Tibial nerve (tissue), 4 donors: ENCODE measurements at places on chromosomes 16 and 17. TPM values are rescaled to one million over a fixed set of nuclear protein-coding genes. Genes with fewer than 3 reads are reported as not detected.

Gene DPEP3
- not detected for total RNA-seq

Gene NRN1L
- 2.7 TPM for total RNA-seq

Gene UNC13D
- 14.7 TPM for total RNA-seq

Gene ABCC12
- not detected for total RNA-seq

Gene TBC1D3I
- total RNA-seq = 2.7 TPM

Gene IFT20
- 49.0 TPM for total RNA-seq

GRCh38 chr17:418421-418751 is 65.8 kb upstream of the RPH3AL start:
- no peaks in the 10 kb centered on the region for H3K4me1 ChIP-seq
- no peaks in the 10 kb centered on the region for H3K27me3 ChIP-seq
- DNase-seq = no peak
- no peak overlapping the region for H3K4me3 ChIP-seq

- no peak for DNase-seq
- H3K36me3 ChIP-seq = no peaks in the 10 kb centered on the region
- H3K4me1 ChIP-seq = no peaks in the 10 kb centered on the region
- no peaks in the 10 kb centered on the region for H3K27me3 ChIP-seq
Measured at GRCh38 chr17:79478051-79478461, 132.8 kb downstream of the RBFOX3 start.

- no peaks in the 10 kb centered on the region for H3K36me3 ChIP-seq
- DNase-seq = no peak
- H3K4me3 ChIP-seq = no peak overlapping the region
Measured at GRCh38 chr17:32693194-32693897, 183.6 kb downstream of the MYO1D start.

GRCh38 chr16:58128181-58128631 is 975 bp downstream of the CFAP20 start:
- H3K4me1 ChIP-seq = no peaks in the 10 kb centered on the region
- H3K27me3 ChIP-seq = no peaks in the 10 kb centered on the region
- peak overlapping the region; percentile 94 for H3K4me3 ChIP-seq
- H3K36me3 ChIP-seq = no peaks in the 10 kb centered on the region

DNA sequence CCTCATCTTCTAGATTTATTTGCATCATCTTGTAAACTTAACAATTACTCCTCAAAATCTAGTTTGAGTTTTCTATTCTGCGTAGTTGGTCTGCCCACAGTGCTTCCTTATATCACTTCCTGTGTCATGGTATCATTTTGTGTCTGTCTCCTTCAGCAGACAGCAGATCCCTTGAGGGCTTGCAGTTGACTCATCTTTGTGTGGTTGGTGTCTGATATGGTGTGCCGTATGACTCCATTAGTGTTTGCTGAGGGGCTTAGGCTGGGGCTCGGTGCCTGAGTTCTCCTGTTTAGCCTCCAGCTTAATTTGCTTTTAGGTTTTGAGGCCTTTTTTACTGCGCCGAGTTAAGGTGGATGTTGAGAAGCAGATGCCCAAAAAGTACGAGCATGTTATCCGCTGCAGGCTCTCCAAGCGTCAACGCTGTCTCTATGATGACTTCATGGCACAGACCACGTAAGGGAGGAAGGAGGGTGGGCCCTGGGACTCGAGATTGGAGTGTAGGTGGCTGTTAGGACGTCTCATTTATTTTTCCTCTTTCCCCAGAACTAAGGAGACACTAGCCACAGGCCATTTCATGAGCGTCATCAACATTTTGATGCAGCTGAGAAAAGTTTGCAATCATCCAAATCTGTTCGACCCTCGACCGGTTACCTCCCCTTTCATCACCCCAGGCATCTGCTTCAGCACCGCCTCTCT is 16.9 kb downstream of the SRCAP start:
- no peaks in the 10 kb centered on the region for H3K27me3 ChIP-seq
- peaks cover 100% of the 10 kb centered on the region for H3K36me3 ChIP-seq
- no peak for DNase-seq
- no peak overlapping the region for H3K27ac ChIP-seq
- no peak overlapping the region for H3K4me3 ChIP-seq
- no peaks in the 10 kb centered on the region for H3K4me1 ChIP-seq

DNA sequence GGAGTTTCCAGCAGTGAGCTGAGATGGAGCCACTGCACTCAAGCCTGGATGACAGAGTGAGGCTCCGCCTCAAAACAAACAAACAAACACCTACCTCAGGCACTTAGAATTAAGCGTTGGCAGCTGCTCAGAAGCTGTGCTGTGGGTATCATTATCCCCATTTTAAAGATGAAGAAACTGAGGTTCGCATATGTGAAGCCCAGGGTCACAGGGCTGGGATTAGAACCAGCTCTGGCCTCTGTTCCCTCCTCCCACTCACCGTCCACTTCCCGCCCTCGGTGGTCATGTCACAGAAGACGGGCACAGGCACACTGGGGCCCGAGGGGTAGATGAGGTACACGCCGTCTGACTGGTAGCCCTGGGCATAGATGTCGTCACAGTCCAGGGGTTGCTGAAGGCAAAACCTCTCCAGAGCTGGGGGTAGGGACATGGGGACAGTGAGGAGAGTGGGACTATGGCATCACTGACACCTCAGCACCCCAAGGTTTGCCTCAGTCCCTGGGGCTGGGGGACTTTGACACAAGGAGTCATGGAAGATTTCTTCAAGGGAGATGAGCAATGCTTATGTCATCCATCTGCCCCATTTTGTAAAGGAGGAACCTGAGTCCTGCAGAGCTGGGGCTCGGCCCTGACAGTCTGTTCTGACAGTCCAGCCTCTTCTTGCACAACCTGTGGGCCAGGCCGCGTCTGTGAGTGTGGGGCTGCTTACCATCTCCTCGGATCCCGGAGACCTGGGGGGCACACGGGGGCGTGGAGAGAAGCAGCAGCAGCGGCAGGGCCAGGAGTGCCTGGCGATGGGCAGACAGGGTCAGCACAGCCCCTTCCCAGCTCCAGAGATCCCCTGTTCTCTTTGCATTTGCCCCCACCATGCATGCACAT is 700 bp downstream of the MFAP4 start:
- DNase-seq = peak; percentile 69
- peak overlapping the region; percentile 83 for H3K27ac ChIP-seq
- peaks cover 66% of the 10 kb centered on the region for H3K4me1 ChIP-seq
- peaks cover 18% of the 10 kb centered on the region for H3K36me3 ChIP-seq
- no peaks in the 10 kb centered on the region for H3K27me3 ChIP-seq

- H3K4me1 ChIP-seq = peaks cover 4% of the 10 kb centered on the region
- H3K4me3 ChIP-seq = no peak overlapping the region
- no peak overlapping the region for H3K27ac ChIP-seq
- H3K36me3 ChIP-seq = peaks cover 54% of the 10 kb centered on the region
- H3K27me3 ChIP-seq = no peaks in the 10 kb centered on the region
Measured at GRCh38 chr16:14549789-14550153, 80.3 kb downstream of the PARN start.

DNA sequence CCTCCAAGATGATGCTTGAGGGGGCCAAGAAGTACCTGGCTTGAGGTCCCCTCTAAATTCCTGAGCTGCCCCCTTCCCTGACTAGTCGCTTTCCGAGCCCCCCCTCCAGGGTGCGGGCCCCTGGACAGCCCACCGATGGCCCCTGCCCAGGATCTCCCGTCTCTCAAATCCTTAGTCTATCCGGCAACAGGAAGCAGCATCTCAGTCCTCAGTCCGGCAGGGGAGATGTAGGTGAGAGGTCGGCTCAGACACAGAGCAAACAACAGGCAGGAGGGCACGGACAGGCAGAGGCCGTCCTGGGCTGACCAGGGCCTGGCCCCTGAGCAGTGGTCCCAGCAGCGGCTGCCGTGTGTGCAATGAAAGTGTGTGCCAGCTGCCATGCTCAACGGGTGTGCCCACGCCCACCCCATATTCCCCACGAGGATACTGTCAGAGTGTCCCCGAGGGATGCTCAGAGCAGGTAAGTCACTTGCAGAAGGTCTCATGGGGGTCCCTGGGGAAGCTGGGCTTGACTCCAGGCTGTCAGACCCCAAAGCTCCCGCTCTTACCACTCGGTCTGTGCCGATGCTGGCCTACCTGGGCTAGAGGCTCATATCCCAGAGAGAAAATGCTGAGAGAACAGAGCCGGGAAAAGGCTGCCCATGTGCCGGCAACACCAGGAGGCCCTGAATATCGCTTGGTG is 7.2 kb downstream of the SLC43A2 start:
- peaks cover 5% of the 10 kb centered on the region for H3K4me1 ChIP-seq
- DNase-seq = no peak
- no peaks in the 10 kb centered on the region for H3K27me3 ChIP-seq
- no peak overlapping the region for H3K27ac ChIP-seq
- H3K36me3 ChIP-seq = peaks cover 57% of the 10 kb centered on the region

DNA sequence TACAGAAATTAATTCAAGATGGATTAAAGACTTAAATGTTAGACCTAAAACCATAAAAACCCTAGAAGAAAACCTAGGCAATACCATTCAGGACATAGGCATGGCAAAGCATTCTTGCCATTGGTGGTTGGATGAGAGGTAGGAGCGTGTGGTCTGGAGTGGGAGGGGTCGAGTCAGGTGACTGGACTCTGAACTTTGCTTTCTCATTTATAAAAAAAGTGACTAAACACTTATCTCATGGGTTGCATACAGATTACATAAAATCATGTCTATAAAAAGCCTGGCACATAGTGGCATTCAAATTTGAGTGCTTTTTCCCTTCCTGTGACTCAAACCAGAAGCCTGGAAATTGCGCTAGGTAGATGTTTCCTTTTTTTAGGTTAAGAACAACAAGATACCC is 159.7 kb upstream of the SHISA6 start:
- H3K36me3 ChIP-seq = no peaks in the 10 kb centered on the region
- H3K4me3 ChIP-seq = no peak overlapping the region
- DNase-seq = no peak
- H3K27ac ChIP-seq = no peak overlapping the region
- H3K27me3 ChIP-seq = no peaks in the 10 kb centered on the region

- peak within 1 kb of the TSS; percentile 70 for H3K27ac ChIP-seq
- peak within 1 kb of the TSS; percentile 71 for H3K4me3 ChIP-seq
- peaks cover 62% of the 10 kb centered on the region for H3K36me3 ChIP-seq
Measured at GRCh38 chr16:88650749-88651275, at the start of gene CYBA. Gene CYBA (minus strand): TSS chr16:88651053. CDS start chr16:88651013, 40 bp downstream.

DNA sequence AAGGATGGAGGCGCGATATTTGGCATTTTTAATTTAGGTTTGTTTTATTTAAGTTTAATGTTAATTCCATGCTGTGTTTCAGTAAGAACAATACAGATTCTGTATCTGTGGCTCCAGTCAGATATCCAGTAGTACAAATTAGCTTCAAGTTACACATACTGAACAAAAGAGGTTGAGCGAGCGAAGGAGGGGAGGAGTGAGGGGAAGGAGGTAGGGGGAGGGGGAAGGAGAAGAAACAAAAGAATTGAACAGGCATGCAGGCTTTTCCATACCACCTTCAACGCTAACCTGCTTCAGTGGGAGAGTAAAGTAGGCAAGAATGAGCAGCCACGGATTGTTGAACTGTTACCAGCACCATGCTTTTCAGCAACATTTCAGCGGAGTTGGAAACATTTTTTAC is 55.5 kb downstream of the YWHAE start:
- H3K27me3 ChIP-seq = no peaks in the 10 kb centered on the region
- no peaks in the 10 kb centered on the region for H3K4me1 ChIP-seq
- no peak overlapping the region for H3K4me3 ChIP-seq
- DNase-seq = no peak
- H3K27ac ChIP-seq = no peak overlapping the region

GRCh38 chr17:28811651-28812090 is 30.9 kb downstream of the FAM222B start:
- H3K27ac ChIP-seq = peak overlapping the region; percentile 89
- no peaks in the 10 kb centered on the region for H3K4me1 ChIP-seq
- DNase-seq = no peak
- peak overlapping the region; percentile 76 for H3K4me3 ChIP-seq
- H3K36me3 ChIP-seq = no peaks in the 10 kb centered on the region

DNA sequence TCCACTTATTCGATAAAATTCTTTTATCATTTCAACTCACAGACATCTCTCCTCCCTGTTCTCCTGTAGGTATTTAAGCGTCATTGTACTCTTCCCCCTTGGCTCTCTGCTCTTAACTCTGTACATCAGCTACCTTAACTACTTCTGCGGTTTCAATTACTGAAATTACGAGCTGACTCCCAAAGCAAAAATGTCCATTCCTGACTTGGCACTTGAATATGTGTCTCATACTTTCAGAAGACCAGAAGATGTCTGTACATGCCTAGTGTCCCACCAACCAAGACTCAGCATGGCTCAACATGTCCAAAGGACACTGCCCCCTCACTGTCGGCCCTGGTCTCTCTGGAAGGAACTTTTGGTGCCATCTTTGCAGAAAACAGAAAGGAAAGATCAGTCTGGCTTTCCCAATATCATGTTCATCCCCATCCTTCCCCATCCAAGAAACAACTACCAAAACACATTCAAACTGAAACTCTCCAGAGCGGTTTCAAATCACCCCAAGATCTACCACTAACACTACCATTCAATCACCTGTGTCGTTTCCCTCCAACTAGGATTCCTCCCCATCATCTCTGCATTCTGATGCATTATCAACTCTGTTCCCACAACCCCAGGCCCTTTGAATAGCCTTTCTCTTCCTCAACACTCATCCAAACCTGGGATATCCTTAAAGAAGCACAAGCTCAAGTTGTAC is 74.9 kb downstream of the ZFHX3 start:
- DNase-seq = no peak
- no peak overlapping the region for H3K4me3 ChIP-seq
- no peak overlapping the region for H3K27ac ChIP-seq
- H3K36me3 ChIP-seq = no peaks in the 10 kb centered on the region

DNA sequence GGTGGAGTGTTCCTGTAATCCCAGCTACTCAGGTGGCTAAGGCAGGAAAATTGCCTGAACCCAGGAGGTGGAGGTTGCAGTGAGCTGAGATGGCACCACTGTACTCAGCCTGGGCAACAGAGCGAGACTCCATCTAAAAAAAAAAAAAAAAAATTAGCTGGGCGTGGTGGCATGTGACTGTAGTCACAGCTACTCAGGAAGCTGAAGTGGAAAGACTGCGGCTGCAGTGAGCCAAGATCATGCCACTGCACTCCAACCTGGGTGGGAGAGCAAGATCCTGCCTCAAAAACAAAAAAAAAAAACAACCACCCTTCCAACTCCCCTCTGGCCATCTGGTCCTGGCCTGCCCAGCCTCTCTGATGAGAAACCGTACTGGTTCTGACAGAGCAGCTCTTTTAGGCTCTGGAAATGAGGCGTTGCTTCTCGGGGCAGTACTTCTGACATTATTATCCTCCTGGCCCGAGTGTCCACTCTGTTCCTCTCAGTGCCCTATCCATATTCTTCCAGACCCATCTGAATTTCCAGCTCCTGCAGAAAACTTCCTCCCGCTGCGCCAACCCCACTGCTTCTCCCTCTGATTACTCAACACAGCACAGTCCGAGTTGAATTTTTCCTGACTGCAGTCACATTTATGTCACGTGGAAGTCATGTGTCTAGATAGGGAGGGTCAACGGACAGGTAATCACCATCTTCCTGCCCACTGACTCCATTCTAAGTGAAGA is 13.3 kb downstream of the GGA2 start:
- peaks cover 49% of the 10 kb centered on the region for H3K36me3 ChIP-seq
- no peaks in the 10 kb centered on the region for H3K27me3 ChIP-seq
- DNase-seq = peak; percentile 52
- H3K4me1 ChIP-seq = no peaks in the 10 kb centered on the region
- H3K4me3 ChIP-seq = no peak overlapping the region
